Hypothalamus (tissue), 51 donors: ENCODE measurements at places on chromosomes 4 and X.

DNA sequence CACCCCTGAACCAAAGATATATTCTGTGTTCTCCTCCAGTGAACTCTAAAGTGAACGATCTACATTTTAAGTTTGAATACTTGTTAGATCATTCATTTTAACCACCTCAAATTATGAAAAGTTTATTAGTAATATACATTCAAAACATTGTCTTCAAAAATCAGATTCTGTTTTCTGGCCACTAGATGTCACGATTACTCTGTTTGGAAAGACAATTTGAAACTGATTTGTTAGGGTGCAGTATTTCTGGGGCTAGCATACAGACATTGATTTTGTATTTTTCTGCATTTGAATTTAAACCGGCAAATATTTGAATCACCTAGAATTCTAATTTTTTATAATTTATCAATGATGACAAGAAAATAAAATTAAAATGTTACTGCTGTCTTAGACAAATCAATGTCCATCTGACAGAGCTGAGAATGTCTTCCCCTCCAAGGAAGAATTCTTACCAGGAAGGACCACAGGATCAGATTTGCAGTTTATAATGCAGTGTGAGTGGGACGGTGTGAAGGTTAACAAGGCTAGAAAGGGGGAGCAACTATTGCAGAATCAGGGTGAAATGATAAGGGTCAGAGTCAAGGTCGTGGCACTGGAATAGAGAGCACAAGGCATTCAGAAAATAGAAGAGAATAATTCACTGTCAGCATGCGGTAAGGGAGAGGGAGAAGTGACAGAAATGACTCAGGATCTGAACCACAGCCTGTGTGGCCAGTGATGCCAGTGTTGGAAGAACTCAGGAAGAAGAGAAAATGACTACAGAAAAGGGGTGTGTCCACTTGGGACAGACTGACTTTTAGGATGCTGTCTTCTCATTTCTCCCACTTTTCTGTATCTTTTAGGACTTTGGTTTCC lies 91.6 kb downstream of the ANXA10 start:
- no peak for DNase-seq

- no peak for DNase-seq
Measured at GRCh38 chr4:3418029-3418762, 23.6 kb upstream of the HGFAC start.

GRCh38 chr4:99853999-99854398 lies 37.4 kb downstream of the DAPP1 start:
- no peak for DNase-seq

DNA sequence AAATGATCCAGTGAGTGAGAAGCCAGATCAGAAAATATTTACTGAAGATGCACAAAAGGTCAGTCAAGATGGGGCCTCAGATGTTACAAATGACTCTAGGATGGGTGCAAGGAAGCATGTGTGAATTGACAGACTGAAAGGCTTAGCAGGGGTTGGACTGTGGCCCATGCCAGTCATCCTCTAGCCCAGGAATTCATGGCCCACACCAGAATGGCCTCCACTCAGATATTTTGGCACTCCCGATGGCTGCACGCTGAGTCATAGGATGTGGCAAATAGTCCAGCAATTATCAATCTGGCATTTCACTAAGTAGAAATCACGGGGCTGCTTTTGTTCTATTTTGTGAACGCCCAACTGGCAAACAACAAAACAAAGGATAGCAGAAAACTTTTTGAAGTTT lies 406.5 kb downstream of the IQCM start:
- DNase-seq: no peak

GRCh38 chr4:110837896-110838450 lies 215.1 kb upstream of the PITX2 start:
- DNase-seq: no peak

DNA sequence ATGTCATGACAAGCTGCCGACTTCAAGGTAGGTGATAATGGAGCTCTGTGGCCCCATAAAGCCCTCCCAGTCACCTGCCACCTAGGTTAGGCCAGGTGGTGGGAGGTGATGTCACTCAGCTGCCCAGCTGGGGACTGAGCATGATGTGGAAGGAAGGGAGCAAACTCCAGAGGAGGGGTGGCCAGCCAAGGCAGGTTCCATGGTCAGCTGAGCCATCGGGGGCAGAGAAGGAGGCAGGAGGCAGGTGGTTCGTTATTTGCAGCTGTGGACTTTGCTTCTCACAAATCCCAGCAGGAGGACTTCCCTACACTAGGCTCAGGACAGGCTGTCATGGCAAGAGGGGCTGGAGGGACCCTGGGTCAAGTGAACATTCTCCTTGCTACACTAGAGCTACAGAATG lies 2.1 kb downstream of the CCDC120 start:
- no peak for DNase-seq
